Keratinocyte (primary cell): ENCODE measurements at places on chromosomes 5 and 9. TPM values are rescaled to one million over a fixed set of nuclear protein-coding genes. Genes with fewer than 3 reads are reported as not detected.

DNA sequence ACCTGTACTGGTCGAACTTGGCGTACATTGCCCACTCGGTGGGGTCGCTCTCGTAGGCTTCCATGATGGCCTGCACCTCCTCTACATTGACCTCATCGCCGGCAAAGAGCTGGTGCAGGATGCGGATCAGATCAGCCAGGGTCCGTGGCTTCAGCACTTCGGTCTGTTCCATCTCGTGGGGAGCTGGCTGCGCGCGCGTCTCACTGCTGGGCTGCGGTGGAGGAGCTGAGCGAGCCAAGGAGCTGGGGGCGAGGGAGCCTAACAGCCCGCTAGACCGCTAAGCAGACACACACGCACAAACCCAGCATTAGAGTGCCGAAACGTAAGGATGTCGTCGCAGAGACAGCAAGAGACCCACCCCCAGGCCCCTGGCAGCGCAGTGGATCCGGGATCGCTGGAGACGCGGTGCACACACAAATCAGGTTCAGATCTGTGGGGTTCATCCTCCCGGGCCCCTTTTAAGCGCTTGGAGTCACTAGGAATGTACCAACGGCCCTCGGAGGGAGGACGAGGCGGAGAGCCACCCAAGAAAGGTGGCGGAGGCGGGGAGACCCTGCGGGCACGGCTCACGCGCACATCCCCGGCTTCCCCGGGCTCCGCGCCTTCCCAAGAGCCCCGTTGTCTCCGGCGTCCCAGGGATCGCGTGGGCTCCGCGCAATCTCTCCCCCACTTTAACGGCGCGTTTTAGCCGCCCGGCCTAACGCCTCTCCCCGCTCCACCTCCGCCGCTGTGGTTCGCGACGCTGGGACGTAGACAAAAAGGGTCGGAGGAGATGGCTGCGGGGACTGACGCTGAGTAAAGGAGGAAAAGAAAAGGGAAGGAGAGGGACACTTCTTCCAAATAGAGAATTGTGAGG, at the start of gene CDO1:
Gene CDO1 (minus strand): TSS at position 434 of the 856 bp plus-strand sequence. CDS start 262 bp downstream, at position 172.
- peak within 1 kb of the TSS; percentile 22 for H3K4me3 ChIP-seq
- no peaks in the 10 kb centered on the region for H3K36me3 ChIP-seq
- H3K27me3 ChIP-seq: peaks cover 50% of the 10 kb centered on the region
- no peaks in the 10 kb centered on the region for H3K4me1 ChIP-seq
- no peak for DNase-seq

- no peaks in the 10 kb centered on the region for H3K27me3 ChIP-seq
- no peak for DNase-seq
- H3K36me3 ChIP-seq: no peaks in the 10 kb centered on the region
Measured at GRCh38 chr5:83428126-83428525, 43.4 kb upstream of the VCAN start.

DNA sequence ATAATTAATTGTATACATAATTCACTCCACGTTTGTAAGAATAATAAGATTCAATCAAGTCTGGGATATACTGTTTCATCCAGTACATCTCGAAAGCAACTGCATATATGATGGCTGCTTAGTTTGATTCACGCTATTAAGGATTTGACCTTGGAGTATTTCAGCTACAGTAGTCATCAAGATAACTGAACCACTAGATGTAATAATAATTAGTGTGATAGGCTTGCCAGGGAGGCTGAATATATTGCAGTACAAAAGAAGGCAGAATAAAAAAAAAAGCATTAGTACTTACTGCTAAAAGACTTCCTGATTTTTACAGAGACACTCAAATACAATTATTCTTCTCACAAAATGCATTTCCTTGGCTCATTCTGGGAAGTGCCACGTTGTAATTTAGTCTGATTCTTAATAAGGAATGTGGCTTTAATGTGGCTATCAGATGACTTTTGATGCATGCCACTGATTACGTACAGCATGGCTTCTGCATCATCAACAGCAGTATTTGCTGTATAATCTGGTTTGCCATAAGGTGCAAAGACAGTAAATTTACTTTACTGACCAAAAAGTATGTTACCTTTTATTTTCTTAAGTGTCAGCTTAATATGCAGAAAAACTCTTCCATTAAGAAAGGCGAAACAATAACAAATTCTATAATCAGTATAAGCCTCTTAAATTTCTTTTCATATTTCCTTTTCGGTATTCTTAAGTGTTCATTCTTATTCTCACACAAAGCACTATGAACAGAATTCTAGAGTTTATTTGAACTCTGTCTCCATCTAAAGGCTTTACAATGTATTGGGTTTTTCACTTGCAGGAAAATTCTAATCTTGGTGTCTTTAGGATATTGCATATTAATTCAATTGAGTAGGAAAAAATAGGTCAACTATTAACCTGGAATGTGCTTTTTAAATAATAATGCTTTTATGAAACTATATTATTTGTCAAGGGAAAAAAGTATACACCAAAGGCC, 166.4 kb downstream of the SLF1 start:
- H3K36me3 ChIP-seq: no peaks in the 10 kb centered on the region
- H3K4me1 ChIP-seq: no peaks in the 10 kb centered on the region
- no peaks in the 10 kb centered on the region for H3K27me3 ChIP-seq
- DNase-seq: no peak
- no peak overlapping the region for H3K4me3 ChIP-seq

DNA sequence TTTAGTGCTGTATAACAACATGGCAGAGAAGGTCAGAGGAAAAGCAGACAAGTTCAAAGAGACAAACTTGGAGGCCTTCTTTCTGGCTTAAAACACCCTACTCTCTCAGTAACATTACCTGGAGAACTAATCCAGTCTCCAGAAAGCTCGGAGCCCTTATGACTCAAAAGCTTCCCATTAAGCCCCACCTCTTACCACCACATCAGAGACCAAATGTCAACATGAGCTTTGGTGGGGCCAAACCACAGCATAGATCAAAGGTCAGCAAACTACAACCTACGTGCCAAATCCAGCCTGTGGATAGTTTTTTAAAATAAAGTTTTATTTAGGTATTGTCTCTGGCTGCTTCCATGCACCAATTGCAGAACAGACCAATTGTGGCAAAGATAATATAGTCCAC, 589.9 kb downstream of the DNAH5 start:
- DNase-seq: no peak
- no peak overlapping the region for H3K27ac ChIP-seq
- H3K36me3 ChIP-seq: no peaks in the 10 kb centered on the region
- no peaks in the 10 kb centered on the region for H3K4me1 ChIP-seq

- peak overlapping the region; percentile 96 for H3K27ac ChIP-seq
- peaks cover 5% of the 10 kb centered on the region for H3K36me3 ChIP-seq
- H3K4me3 ChIP-seq: no peak overlapping the region
- H3K27me3 ChIP-seq: no peaks in the 10 kb centered on the region
- peaks cover 47% of the 10 kb centered on the region for H3K4me1 ChIP-seq
- DNase-seq: peak; percentile 81
Measured at GRCh38 chr5:154829589-154830218, 20.7 kb downstream of the FAXDC2 start.

- no peaks in the 10 kb centered on the region for H3K27me3 ChIP-seq
- H3K4me3 ChIP-seq: no peak overlapping the region
- H3K27ac ChIP-seq: no peak overlapping the region
- peaks cover 10% of the 10 kb centered on the region for H3K4me1 ChIP-seq
Measured at GRCh38 chr5:137565450-137565849, 66.3 kb upstream of the SPOCK1 start.

- H3K36me3 ChIP-seq: no peaks in the 10 kb centered on the region
- H3K27ac ChIP-seq: no peak overlapping the region
- H3K4me3 ChIP-seq: no peak overlapping the region
- H3K4me1 ChIP-seq: no peaks in the 10 kb centered on the region
Measured at GRCh38 chr5:41776435-41776834, 93.8 kb downstream of the OXCT1 start.

- no peak overlapping the region for H3K4me3 ChIP-seq
- H3K36me3 ChIP-seq: no peaks in the 10 kb centered on the region
- no peaks in the 10 kb centered on the region for H3K27me3 ChIP-seq
- H3K4me1 ChIP-seq: peaks cover 15% of the 10 kb centered on the region
Measured at GRCh38 chr5:179554981-179555380, 4.6 kb downstream of the RUFY1 start.

Gene ANKRA2
- 8.7 to 20.6 TPM (median 16.6 TPM) in 3 replicates for polyA plus RNA-seq

Gene SLC6A7
- not detected in 3 replicates for polyA plus RNA-seq

Gene MARCOL
- polyA plus RNA-seq: not detected in 3 replicates
